Endodermal cell (in vitro differentiated cells): ENCODE measurements at places on chromosomes 2 and 18.
A peak's percentile ranks its signal among the peaks of the same experiment; 100 is the strongest.

DNA sequence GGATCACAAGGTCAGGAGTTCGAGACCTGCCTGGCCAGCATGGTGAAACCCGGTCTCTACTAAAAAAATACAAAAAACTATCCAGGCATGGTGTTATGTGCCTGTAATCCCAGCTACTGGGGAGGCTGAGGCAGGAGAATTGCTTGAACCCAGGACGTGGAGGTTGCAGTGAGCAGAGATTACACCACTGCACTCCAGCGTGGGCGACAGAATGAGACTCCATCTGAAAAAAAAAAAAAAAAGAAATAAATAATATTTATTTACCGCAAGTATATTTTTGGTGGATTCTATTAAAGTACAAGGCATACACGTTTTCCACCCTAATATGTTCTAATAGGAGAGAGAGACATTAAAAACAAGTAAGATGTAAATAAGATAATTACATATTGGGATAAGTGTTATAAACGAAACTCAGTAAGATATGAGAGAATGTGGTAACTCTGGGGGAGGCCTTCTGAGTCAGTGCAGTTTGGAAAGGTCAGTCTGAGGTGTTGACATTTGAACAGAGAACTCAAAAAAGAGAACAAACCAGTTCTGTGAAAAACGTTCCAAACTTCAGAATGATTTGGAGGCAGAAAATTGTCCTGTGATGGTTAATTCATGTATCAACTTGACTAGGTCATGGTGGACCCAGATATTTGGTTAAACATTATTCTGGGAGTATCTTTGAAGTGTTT, 8.8 kb upstream of the POLI start:
- no peak for DNase-seq

GRCh38 chr2:2899826-2900225, 477.8 kb downstream of the EIPR1 start:
- no peak for DNase-seq

DNA sequence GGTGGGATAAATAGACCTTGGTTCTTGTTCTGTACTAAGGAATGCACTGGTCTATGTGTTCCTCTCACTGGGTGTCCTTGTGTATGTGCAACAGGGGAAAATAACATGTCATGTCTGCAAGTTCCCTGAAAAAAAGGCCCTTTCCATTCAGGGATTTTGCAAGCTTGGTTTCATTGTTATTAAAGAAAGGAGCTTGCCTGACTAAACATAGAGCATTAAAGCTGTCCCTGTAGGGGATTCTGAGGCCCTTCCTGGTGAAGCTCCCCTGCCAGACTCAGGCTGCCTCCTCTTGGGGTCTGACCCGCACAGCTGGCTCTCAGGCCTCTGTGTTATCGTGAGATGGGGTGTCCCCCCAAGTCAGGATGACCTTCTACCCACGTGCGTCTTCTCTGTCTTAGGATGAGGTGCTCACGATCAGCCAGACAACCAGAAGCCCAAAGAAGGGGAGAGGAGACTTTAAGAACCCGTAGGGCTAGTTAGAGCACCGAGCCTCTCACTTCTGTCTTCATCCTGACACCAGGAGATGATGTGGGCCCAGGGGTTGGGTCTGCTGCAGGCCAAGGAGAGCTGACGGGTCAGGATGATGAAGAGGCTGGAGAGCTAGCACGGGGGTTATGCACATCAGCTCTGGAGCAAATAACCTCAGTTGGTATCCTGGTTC, 21.2 kb downstream of the CAPG start:
- DNase-seq = no peak

GRCh38 chr2:36993841-36994620, 27.7 kb upstream of the STRN start:
- DNase-seq = no peak

DNA sequence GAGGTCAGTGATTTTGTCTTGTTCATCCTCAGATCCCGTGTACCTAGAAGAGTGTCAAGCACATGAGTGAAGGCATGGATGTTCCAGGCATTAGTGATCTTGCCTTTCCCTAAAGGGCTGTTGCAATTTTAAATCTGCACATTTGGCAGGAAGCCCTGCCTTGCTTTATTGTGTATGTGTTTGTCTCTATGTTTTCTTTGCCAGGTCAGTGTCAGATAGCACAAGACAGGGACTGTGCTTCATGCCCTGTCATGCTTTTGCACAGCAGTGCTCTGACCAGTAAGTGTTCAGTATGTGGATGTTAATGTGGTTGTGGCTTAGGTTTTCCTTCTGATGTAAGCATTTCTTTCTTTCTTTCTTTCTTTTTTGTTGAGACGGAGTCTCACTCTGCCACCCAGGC, 131.5 kb downstream of the RGPD3 start:
- no peak for DNase-seq

- DNase-seq = no peak
Measured at GRCh38 chr2:181628590-181629585, 28.0 kb downstream of the CERKL start.

GRCh38 chr2:216663846-216664245, 30.6 kb downstream of the IGFBP2 start:
- no peak for DNase-seq

GRCh38 chr2:102880731-102881130, 118.9 kb downstream of the TMEM182 start:
- DNase-seq = no peak

DNA sequence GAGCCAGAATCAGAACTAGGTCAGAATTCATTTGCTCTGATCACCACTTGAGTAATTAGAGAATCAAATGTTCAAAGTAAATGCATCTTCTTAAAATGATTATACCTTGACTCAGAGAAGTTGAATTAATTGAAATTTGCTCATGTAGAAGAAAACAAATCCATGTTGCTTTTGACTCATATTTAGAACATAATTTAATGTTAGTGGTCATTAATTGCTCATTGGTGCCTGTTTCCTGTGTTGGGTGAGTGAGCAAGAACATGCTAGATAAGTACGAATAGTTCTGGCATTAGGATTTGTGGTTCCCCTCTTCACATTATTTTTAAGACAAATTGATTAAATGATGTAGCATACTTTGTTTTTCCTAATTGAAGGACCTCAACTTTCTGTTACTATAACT, 19.0 kb downstream of the ACVR2A start:
- no peak for DNase-seq

DNA sequence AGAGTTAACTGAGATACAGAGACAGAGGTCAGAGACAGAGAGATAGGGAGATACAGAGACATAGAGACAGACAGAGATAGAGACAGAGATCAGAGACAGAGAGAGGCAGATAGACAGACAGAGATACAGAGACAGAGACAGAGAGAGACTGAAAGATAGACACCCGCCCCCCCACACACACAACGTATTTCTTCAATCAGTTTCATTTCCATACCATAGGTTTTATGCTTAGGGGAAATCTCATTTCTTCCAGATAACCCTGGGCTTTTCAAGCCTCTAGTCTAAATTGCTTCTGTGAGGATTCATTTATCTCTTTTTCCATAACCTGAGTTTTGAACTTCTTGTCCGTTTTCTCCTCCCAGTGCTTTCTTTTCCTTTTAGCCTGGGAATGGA, 94.6 kb downstream of the CD8B2 start:
- no peak for DNase-seq

DNA sequence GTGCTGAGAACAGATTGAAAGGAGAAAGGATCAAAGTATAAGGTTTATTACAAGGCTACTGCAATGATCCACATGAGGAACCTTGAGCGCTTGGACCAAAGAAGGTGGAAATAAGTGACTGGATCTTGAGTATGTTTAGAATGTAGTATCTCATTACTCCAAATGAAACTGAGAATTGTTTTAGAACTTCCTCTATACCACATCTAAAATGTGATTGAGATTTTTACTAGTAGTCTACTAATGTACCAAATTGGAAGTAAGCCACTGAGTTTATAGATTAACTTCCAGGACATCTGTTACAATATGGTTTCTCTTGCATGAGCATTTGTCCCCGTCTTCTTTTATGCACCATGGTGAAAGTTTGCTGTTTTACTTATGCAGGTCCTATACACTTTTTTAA, 300.5 kb downstream of the SUCLG1 start:
- DNase-seq = no peak

DNA sequence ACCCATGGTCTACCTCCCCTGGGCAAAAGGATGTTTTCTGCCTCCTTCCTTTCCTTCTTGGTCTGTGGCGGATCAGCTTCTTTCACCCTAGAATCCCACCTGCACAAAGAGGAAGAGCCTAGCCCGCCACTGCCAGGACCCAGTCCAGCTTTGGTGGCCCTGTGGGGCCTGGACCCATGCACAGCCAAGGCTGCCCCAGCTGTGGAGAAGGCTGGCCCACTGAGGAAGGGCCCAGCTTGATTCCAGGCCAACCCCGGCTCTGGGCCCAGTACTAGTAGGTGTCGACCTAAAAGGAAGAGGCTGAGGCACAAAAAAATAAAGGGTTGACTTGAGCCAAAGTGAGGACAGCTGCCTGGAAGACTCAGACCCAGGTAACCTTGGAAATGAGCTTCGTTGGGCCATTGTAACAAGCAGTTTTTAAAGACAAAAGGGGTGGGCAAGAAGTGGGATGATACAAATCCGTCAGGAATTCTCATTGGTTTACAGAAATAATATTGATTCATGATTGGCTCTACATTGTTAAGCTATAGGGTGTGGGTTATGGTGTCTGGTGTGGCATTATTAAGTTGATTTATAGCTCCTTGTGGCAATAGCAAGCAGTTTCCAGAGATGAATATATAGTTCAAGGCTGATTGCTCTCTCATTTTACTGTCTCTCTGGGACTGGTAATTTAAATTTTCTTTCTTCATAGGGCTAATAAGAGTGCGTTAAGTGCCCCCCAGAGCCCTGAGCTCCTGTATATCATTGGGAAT, 29.8 kb upstream of the MAL start:
- DNase-seq = no peak

- DNase-seq = peak; percentile 81
Measured at GRCh38 chr18:51614033-51614432, 416.6 kb upstream of the MEX3C start.

DNA sequence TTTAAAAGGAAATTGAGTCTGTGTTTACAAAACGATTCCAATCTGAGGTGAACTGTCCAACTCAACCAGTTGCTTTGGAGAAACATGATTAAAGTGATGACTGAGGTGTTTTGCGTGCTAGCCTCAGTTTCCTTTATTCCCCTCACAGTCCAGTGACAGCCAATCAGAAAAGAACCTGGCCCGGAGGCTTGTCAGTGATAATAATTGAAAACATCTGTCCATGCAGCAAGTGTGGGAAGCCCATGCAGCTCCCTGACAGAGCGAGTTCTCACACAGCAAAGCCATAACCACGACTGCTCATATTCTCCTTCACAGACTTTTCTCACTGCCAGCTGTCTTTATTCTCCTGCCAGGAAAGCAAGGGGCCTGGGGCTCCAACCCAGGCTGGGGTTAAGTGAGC, 613.4 kb downstream of the ARHGAP15 start:
- DNase-seq = no peak

DNA sequence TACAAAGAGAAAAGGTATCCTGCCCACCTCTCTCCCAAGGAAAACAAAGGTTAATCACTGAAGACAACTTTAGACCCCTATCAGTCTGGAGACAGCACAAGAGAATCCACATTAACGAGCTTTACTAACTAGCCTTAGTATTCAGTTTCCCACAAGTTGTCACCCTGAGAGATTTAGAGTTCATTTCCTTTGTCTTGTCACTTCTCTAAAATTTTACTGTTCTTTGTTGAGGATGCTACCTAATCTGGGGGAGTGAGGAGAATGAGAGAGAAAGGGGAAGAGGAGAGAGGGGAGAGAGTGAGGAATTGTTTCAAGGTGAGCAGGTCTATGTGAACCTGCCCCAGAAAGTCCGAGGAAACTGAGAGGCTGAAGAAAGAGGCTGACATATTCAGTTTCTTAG, 28.4 kb downstream of the C2orf76 start:
- DNase-seq = no peak

- DNase-seq = no peak
Measured at GRCh38 chr2:224190936-224191270, 151.8 kb upstream of the SERPINE2 start.
